ENCODE measurements at places on chromosomes 16 and 17.
A peak's percentile ranks its signal among the peaks of the same experiment; 100 is the strongest.

GRCh38 chr17:50872710-50873424, 6.7 kb upstream of the TOB1 start:
- DNase-seq: no peak

GRCh38 chr17:20045476-20045875, 36.3 kb downstream of the SPECC1 start:
- no peak for DNase-seq

GRCh38 chr17:40281663-40282062, 6.0 kb upstream of the CDC6 start:
- no peak for DNase-seq

GRCh38 chr16:67923414-67924116, 8.1 kb downstream of the CTRL start:
- no peak for DNase-seq

DNA sequence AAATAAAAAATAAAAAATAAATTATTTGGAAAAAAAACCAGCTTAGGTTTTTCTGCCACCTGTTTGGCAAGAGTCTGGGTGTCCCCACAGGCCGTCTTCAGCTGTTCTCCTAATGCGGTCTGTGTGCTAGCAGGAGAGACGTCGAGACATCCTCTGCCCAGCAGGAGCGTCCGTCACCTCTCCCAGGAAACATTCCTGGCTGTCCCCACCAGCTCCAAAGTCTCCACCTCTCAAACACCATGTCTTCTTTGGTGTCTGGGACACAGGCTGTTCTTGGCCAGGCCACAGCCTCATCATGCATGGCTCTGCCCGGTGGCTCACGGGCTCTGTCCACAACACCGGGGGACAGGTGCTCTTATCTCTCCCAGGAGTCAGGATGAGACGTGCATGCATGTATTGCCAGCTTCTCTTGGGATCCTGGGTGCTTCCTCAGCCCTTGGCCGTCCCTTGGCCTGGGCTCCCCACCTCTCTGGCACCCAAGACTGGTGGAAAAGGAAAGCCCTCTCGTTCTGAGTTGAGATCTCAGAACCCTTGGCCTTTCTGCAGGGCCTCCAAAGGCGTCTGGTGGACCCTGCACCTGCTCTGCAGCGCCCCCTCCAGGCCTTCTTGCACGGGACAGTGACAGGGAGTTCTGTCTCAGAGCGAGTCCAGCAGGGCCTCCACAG, 84.9 kb upstream of the CBX4 start:
- DNase-seq: peak; percentile 72

GRCh38 chr17:1461198-1461944, 5.3 kb upstream of the CRK start:
- DNase-seq: no peak

- DNase-seq: no peak
Observed at GRCh38 chr17:58005031-58005727, 1.9 kb downstream of the SRSF1 start.

- peak; percentile 74 for DNase-seq
Observed at GRCh38 chr16:46972429-46973206, 856 bp downstream of the DNAJA2 start.

GRCh38 chr17:65137021-65137939, at the start of gene RGS9:
RGS9 (plus strand) TSS chr17:65137370; CDS start chr17:65137541, 171 bp downstream.
- peak; percentile 90 for DNase-seq

DNA sequence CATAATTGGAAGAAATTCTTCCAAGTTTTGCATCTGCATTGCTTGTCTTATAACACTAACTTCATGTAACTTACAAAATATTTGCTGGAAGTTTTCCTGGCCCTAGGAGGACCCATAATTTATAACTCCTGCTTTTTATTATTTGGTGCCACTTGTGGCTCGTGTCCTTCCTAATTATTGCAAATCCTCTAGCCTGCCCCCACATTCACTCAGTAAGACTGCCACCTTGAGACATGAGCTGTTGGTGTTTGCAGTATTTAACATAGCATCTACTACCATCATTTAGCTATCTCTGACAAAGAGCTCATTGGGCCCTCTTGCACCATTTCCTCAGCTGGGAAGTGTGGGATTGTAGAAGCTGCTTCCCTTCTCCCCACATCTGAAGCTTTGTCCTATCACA, 49.5 kb downstream of the FTO start:
- no peak for DNase-seq

GRCh38 chr16:68065716-68066305, 19.4 kb upstream of the NFATC3 start:
- DNase-seq: no peak

DNA sequence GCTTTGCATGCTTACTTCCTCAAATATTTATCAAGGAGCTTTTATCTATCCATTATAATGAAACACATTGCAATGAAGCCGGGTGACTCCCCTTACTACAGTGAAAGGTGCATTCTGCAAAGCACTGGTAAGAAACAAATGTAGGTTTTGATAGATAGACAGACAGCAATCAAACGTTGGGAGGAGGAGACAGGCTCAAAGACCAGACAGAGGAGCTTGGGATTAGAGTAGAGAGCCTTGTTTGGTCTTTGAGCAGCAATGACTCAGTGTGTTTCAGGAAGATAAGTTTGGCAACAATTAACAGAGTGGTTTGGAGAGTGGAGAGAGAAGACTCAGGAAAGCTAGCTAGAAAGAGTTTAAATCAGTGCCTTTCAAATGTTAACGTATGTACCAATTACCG, 68.8 kb downstream of the ZNF18 start:
- DNase-seq: no peak

GRCh38 chr16:62076886-62077285, 40.6 kb upstream of the CDH8 start:
- DNase-seq: no peak

DNA sequence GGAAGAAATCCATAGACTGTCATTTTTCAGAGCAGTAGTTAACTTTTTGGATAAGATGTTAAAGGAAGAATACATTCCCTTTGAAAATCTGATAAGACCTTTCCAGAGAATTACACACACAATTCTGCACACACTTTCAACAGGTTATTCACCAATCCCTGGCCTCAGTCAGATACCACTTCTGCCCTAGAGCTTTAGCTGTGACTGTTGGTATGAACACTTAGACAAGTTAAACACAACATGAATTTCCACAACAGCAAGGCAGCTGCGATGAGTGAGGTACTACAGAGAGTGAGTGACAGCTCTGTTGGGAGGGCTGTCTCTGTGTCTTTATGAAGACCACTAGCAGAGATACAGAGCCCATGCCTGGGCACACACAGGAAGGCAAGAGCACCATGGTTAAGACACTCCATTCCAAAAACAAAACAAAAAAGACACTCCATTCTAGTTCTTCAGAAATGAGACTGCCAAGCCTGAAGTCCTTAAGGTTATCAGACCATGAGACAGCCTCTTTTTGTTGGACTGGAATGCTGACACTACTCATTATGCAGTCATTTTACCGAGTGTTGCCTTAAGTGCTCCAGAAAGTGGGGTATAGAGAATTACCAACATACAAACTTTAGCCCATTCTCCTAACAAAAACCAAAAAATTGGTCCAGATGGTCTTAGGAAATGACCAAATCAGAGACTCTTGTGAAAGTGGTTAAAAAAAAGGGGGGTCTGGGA, 42.4 kb downstream of the TOM1L2 start:
- DNase-seq: no peak

- no peak for DNase-seq
Observed at GRCh38 chr17:39650121-39650579, 13.2 kb downstream of the STARD3 start.

DNA sequence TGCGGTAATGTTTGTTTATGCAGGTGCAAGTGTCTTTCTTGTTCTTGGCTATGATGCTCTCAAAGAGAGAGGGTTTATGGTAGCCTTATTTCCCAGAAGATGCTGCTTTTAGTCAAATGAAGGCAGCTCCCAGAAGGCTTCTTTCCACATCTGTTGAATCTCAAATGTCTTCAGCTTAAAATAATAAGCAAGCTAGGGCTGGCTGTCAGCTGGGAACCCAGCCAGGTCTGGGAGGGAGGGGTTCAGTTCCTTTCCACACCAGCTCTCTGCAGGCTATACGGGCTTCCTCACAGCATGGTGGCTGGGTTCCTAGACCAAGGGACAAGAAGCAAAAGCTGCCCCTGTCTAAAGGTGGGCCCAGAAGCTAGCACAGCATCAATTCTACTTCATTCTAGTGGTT, 47.4 kb upstream of the ATF7IP2 start:
- no peak for DNase-seq

GRCh38 chr17:61200339-61200715, 199.3 kb upstream of the TBX2 start:
- no peak for DNase-seq

DNA sequence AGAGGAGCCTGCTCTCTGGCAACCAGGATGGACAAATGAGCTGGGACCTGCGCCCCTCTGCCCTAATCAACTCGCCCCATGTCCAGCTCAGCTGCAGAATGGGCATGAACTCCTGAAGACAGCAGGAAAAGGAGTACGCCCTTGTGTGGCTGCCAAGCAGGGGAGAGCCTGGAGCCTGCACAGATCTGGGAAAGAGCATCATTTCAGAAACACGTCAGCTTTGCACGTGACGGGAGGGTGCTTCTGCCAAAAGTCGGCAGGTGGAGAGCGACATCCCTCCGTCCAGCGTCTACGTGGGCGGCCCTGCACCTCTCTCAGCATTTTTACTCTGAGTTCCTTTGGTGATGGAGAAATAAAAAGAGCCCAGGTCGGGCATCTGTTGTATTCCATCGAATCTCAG, 18.5 kb downstream of the NME3 start:
- no peak for DNase-seq

DNA sequence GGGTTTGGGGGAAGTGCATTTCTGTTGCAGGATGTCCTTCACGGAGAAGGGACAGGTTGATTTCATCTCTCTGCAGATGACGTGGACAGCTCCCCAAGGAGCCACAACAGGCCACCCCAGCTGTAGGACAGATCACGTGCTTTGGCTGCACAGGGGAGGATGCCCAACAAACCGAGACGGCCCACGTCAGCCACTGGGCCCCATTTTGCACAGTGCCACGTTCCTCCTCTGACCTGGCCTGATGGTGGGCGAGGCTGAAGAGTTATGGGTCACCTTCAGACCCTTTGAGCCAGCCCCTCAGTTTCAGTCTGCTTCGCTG, 9.0 kb upstream of the RHBDL3 start:
- DNase-seq: no peak

DNA sequence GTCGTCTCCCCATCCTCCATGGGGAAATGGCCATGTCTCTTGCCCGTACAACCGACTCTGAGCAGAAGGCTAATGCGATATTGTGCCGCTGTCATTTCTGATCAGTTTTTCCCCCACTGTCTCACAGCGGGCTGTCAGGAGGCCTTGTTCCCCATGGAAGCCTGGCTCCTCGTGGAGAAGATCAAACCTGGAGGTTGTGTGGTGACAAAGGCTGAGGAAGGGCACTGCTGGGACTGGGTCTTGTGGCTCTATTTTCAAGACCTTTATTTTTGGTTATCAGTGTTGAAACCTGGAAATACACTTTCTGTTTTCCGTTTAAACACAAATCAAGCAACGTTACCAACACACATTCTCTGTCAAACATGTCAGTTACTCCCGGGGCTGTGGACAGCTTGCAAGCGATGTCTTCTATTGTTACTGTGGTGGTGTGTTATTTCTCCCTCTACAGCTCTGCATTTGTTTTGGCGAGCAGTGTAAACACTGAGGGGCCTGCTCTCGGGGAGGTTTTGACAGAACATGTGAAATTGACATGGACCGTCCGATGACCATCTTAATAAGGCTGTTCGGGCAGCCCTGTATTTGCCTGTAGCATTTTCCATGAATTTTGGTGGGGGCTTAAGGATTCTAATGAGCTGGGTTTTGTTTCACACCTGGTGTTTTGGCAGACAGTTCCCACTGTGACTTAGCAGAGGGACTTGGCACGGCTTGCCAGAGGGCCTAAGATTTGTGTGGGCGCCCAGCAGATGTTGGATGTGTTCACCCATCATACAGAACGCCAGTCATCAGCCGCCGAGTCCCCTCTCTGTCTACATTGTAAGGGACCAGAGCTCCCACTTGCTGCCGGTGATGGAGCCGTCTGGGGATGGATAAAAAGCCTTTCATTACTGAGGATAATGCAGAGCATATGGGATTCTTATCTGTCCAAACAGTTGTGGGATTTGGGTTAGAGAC, 12.5 kb downstream of the RBFOX1 start:
- DNase-seq: no peak

DNA sequence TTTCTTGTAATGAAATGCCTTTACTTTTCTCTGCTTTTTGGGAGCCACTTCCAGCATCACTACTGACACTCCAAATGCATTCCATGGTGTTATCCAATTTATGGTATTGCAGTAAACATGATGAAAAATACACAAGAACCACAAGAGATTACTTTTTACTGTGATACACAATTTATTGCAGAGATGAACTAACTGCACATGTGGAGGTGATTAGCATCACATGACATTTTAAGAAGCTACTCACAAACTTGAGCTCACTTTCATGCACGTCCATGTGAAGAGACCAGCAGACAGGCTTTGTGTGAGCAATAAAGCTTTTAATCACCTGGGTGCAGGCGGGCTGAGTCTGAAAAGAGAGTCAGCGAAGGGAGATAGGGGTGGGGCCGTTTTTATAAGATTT, 780.5 kb upstream of the GOT2 start:
- no peak for DNase-seq

GRCh38 chr17:32277284-32277683, 11.7 kb downstream of the RHBDL3 start:
- DNase-seq: no peak

DNA sequence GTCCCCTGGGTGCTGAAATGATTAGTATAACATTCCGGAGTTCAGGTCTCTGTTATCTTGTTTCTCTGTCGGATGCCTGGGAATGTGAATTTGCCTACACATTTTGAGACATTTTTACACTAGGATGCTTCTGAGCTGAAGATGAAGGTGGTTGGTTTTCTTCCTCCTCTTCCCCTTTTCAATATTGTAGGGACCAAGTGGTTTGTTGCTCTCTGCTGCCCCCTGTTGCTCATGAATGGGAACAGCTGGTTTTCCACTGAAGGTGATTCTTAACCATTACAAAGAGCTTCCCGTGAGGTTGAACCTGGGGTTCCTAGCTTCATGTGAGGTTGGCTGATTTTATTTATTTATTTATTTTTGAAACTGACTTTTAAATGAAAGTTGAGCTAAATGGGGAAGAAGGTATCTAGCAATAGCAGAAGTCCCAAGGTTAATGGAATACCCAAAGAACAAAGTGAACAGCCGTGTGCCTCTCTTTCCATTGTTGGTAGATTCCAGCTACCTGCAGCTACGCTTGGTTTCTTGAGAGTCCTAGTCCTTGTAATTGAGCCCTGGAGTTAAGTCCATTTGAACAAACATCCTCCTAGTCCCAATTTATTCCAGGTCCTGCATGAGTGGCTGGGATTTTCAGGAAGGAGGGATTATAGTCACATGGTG, 983.9 kb upstream of the EEF2KMT start:
- DNase-seq: no peak

DNA sequence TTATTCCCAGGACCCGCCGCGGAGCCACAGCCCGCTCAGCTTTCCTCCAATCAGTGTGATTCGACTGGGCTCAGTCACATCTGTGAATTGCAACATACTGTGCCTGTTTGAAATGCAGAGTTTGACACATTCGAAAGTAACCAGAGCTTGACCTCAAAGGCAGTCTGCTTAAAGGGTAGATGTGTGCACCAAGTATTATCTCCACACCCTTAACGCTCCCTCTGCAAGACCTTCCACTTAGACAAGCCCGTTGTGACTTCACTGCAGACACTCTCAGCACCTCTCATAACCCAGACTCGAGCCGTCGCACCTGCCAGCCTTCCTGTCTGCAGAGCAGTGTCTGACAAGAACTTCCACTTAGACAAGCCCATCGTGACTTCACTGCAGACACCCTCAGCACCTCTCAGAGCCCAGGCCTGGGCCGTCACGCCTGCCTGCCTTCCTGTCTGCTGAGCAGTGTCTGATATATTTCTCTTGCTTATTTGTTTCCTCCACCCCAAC, 3.7 kb downstream of the KLHDC4 start:
- DNase-seq: no peak

- peak; percentile 2 for DNase-seq
Observed at GRCh38 chr17:32104158-32104557, 38.1 kb upstream of the RHOT1 start.

Data from GM20000 (cell line).